ENCODE measurements at places on chromosomes 11 and 22.
A peak's percentile ranks its signal among the peaks of the same experiment; 100 is the strongest.

GRCh38 chr11:109552376-109552775, 130.4 kb downstream of the C11orf87 start:
- no peak for DNase-seq

DNA sequence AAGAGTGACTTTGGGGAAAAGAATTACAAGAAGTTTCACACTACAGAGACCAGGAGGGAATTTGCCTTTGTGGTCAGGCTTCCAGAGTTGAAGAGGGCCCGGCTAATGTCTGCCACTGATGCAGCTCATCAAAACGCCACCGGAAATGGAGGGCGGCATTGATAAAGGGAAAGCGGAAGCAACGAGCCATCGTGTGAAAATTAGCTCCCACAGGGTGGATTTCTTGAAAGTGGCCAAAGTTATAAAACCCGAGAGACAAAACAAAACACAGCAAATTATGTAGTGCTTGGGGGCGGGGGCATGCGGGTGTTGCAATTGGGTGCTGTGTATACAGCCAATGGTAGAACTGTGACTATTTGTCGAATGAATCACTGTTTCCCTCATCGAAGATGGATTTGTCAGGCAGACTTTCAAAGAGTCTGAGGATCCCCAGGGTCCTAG, 113.0 kb downstream of the ADAMTS15 start:
- no peak for DNase-seq

GRCh38 chr11:118915396-118915795, 10.3 kb downstream of the BCL9L start:
- no peak for DNase-seq

DNA sequence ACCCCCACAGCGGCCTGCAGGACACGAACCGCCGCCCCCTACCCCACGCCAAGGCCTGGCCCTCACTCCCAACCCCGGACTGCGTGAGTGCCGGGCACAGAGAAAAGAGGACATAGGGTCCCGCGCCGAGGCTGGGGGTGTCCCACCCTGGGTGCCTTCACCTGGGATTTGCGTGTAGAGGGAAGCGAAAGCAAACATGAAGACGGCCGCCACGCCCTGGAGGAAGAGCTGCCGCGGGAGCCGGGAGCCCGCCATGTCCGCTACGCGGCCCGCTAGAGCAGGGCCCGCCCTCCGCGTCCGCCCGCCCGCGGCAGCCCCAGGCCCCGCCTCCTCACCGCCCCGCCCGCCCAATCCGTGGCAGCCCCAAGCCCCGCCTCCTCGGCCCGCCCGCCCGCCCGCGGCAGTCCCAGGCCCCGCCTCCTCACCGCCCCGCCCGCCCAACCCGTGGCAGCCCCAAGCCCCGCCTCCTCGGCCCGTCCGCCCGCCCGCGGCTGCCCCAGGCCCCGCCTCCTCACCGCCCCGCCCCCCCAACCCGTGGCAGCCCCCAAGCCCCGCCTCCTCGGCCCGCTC, at the start of gene LMF2:
LMF2 (minus strand) TSS at position 282 of the 570 bp plus-strand sequence; CDS start at position 255, 27 bp downstream.
- peak; percentile 97 for DNase-seq

GRCh38 chr11:133705074-133705648, 140.2 kb downstream of the SPATA19 start:
- DNase-seq: no peak

DNA sequence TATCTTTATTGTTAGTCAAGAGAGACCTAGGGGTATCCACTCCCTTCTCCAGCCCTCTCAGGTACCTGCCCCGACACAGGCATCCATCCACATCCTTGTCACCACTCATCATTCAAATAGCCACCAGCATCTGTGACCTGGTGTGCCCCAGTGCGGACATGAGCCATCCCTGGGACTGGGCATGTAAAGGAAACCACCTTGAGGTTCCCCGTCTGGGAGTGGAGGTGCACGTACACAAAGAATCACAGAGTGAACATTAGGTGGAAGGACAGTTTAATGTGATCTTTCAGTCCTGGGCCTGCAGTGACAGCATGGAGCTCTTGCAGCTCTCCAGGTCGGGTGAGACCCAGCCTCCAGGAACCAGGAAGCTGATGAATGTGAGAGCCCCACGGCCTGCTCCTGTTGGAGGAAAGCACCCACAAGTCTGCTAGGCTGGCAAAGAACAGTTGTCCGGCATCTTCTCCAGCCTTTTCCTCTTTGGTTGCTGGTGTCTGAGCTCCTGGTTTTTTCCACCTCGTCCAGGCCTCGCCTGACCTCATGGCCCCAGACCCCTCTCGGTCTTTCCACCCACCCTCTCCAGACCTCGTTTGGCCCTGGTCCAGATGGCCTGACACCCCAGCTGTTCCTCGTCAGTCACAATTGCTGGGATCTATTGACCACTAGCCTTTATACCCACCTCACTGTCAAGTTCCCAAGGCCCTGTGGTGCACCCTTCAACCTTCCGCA, 16.5 kb downstream of the PSMD13 start:
- no peak for DNase-seq

- DNase-seq: no peak
These were observed 7.8 kb upstream of the NLRP10 start for GRCh38 chr11:7973011-7973410.

GRCh38 chr22:29208879-29209623, 3.4 kb downstream of the EMID1 start:
- no peak for DNase-seq

DNA sequence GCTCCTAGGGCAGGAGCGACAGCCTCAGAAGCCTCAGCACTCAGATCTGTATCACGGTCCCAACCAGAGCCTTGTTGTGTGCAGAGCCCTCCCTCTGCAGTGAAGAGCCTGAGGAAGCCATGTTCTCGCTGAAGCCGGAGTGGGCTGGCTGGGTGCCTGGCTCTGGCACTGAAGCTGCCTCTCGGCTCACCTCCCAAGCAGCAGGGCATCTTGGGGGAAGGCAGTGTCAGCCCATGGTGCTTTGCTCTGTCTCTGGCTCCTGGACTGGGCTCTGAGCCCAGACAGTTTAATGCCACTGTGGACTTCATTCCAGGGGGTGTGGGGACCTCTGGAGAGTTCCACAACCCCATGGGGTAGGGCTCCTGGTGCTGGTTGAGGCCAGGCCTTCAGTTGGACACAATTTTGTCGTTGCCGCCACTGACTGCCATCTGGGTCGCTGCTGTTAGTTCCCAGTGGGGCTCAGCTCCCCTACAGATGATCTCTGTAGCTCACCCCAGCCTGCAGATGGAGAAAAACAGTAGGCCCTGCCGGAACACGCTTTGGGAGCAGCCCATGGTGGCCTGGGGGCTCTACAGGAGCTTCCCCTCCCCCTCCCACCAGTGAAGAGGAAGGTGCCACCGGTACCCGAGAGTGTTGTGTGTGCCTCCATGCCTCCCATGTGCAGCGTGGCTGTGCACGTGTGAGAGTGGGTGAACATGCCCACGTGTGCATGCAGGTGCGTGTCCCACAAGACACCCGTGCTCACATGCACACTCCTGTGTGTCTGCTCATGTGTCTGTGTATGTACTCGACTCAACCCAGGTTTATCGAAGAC, 86.5 kb upstream of the B3GAT1 start:
- no peak for DNase-seq

- DNase-seq: no peak
These were observed 157.4 kb downstream of the COMMD9 start for GRCh38 chr11:36131721-36132397.

- peak; percentile 58 for DNase-seq
These were observed 1.6 kb downstream of the IL2RB start for GRCh38 chr22:37148031-37148651.

DNA sequence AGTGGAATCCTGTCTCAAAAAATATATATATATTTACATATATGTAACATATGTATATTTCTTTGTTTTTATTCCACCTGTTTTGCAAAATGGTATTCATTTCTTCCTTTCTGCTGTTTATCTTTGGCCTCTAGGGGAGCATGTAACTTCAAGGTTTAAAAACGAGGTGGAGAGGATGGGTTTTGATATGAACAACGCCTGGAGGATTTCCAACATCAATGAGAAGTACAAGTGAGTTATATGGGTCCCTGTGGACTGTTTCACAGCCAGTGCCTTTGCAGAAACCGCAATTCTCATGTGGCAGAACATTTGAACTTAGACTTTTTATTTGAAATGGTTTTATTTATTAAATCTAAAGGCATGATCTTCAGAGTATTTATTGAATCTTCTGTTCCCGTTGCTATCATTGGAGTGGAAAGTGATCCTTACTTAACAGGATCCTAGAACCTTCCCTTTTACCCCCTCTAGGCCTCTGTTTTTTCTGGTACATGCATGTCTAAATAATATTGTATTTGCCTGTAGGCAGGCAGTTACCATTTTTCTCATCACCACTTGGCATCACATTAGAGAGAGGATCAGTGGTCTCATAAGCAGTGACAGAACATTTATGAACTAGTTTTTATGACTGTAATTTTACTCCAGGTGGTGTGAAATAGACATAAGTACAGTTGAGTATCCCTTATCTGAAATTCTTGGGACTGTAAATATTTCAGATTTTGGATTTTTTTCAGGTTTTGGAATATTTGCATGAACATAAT, 81.5 kb upstream of the HORMAD2 start:
- DNase-seq: no peak

GRCh38 chr22:29339381-29340235, 24.1 kb upstream of the RASL10A start:
- DNase-seq: no peak

- no peak for DNase-seq
These were observed 100.3 kb downstream of the GUCY1A2 start for GRCh38 chr11:106917973-106918372.

DNA sequence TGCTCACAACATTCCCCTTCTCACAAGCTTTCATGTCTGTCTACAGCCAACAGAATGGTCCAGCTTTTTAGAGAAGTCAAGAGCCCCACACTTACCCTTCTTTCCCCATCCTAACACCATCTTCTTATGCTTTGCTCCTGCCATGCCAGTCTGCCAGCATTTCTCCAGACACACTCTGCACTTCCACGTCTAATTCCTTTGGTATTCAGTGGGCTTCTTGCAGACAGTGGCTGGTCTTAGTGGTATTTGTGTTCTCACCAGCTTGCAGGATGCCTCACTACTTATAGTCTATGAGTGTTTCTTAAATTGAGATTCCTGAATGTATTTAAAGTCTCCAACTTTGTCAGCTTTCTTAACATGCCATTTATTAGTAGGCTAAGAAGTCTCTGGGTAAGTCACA, 154.4 kb downstream of the BBOX1 start:
- DNase-seq: no peak

- DNase-seq: no peak
These were observed 77.5 kb downstream of the BLID start for GRCh38 chr11:122038543-122038942.

GRCh38 chr11:124068601-124069110, 27.5 kb upstream of the OR10G7 start:
- DNase-seq: no peak

DNA sequence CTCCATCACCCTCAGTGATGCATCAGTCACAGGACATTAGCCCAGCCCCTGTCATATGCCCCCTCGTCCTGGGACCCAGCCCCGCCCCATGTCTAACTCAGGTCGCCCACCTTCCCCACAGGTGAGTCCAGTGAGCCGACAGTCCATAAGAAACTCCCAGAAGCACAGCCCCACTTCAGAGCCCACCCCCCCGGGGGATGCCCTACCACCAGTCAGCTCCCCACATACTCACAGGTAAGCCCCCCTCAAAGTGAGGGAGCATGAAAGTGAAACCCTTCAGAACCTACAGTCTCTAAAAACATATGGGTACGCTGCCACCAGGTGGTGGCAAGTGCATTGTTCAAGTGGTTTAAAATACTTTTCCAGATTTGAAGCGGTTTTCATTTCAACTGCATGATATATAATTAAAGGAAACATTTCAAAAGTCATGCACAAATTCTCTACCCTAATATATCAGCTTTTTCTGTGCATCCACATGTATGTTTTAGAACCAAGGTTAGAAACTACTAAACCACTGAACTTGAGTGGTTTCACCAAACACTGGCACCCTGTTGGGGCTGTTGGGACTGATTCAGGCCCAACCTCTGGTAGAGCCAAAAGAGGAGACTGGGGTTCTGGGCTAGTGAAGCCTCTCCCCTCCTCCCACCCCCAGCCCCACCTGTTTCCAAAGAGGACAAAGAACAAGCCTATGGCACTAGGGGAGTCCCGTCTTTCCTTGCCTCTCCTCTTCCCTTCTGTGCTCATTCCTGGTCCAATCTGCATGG, 17.3 kb downstream of the EPS8L2 start:
- DNase-seq: peak; percentile 56

DNA sequence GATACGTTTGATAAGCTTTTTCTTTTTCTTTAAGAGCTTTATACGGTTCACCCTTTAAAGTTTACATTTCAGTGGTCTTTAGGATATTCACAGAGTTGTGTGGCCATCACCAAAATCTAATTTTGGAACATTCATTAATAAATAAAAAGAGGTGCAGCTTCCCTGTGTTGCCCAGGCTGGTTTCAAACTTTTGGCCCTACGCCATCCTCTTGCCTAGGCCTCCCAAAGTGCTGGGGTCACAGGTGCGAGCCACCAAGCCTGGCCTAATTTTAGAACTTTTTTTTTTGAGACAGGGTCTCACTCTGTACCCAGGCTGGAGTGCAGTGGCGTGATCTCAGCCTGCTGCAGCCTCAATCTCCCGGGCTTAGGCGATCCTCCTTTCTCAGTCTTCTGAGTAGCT, 30.6 kb downstream of the MED15 start:
- DNase-seq: no peak

DNA sequence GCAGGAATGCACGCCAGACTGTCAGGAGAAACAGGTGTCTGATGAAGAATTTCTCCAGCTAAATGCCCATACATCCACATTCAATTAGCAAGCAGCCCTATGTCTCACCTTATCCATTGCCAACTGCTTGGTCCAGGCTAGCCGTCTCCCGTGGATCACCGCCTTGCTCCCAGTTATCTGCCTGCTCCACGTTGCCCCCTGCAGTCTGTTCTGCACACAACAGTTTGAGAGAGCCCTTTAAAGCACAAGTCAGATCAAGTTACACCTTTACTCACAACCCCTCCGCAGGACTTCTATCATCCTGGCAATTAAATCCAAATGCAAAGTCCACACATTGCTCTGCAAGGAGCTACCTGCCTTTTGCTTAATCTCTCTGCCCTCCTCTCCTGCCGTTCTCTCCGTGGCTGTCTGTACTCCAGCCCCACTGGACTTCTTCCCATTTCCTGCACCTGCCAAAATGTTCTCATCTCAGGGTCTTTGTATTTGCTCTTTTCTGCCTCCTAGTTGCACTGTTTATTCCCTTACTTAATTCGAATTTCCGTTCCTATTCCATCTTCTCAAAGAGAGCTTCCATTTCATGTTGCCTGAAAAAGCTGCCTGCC, 185.3 kb upstream of the LARGE1 start:
- no peak for DNase-seq

GRCh38 chr11:11756718-11757117, 85.1 kb upstream of the USP47 start:
- DNase-seq: no peak
